Nephron progenitor cell (in vitro differentiated cells): ENCODE measurements at places on chromosomes 1 and 21.

GRCh38 chr1:233605205-233605604, 8.7 kb upstream of the KCNK1 start:
- DNase-seq: no peak

DNA sequence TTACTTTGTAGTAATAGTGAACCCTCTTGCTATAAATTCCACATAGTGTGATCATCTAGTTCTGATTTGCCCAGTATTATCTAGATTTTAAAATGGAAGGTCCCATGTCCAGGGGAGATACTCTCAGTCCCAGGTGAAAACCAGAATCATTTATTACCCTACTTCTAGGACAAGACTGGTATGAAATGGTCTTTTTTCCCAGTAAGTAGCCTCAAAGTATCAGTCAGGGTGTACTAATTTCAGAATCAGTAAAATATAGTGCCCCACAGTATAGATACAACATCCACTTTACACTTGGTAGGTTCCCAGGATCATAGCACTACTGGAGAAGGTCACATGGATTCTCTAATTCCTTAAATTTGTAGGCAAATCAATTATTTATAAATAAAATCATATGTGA, 318.3 kb downstream of the GRIK1 start:
- DNase-seq: no peak

DNA sequence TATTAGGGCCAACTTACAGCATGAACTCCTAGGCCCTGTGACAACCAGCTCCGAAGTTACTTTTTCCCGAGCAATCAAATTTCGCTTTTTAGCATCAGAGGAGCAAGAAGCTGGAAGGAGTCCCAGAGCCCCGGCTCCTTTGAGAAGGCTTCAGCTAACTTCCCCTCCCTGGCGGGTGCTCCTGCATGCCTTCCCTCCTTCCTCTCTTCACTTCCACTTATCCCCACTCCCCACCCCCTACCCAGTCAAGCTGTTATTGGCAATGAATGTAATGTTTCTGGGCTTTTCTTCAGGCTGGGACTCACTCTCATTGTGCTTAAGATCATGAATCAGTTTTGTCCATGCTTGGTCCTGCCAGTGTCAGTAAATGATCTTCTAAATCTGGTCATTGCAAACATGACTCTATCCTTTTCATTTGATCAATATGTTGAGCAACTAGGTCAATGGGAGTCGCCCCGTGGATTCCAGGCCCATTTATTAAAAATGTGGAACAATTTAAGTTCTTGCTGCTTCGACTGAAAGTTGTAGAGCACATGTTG, 94.5 kb upstream of the TSPAN2 start:
- no peak for DNase-seq

DNA sequence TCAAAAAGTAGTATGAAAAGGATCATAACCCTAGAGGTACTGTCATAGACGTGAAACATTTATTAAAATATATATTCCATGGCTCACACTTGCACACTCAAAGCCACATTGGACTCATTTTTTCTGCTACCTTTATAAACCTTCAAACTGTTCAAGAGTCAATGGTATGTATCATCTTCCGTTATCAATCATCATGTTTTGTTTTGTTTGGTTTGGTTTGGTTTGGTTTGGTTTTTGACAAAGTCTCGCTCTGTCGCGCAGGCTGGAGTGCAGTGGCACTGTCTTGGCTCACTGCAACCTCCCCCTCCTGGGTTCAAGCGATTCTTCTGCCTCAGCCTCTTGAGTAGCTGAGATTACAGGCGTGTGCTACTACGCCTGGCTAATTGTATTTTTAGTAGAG, 1.8 kb downstream of the IFNAR2 start:
- DNase-seq: no peak

DNA sequence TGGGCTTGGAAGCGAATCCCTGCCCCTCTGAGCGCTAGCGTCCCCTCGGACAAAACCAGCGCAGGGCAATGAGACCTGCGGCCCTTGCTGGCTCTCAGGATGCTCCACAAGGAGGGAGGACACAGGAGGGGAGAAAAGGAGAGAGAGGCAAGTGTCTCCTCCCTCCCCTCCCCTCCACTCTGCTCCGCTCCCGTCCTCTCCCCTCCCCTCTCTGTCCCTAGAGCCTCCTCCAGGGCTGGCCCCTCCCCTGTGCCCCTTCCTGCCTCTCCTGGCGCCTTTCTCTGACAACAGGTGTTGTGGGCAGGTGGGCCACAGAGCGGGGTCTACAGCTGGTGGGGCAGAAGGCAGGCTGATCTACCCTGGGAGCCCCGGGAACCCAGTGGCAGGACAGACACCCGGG, 35.2 kb downstream of the TP73 start:
- DNase-seq: no peak

- no peak for DNase-seq
Measured at GRCh38 chr1:201302163-201303152, 19.2 kb downstream of the PKP1 start.

GRCh38 chr1:212864201-212864600, 6.1 kb downstream of the FLVCR1 start:
- no peak for DNase-seq

GRCh38 chr1:39335216-39335615, 130.7 kb downstream of the MACF1 start:
- DNase-seq: no peak

DNA sequence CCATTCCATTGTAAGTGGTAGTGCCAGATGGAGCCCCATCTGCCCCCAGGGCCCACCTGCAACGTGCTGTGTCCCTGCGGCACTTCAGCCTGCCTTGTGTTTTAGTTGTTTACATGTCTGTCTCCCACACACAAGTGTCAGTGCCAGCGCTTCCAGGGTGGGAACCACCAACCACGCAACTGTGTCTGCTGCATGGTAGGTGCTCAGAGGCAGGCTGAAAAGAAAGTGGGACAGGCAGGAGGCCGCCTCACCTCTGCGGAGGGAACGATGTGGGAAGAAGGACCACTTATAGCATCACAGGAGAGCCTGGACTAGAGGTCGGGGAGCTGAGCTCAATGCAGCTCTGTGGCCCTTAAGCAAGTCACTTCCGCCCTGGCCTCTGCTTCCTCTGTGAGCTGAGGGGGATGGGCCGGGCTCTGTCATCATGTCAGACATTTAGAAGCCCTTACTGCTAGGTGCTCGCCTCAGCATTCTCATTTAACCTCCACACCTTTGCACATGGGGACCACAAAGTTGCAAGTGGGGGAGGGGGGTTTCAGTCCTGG, 17.9 kb downstream of the SLC9A1 start:
- no peak for DNase-seq

DNA sequence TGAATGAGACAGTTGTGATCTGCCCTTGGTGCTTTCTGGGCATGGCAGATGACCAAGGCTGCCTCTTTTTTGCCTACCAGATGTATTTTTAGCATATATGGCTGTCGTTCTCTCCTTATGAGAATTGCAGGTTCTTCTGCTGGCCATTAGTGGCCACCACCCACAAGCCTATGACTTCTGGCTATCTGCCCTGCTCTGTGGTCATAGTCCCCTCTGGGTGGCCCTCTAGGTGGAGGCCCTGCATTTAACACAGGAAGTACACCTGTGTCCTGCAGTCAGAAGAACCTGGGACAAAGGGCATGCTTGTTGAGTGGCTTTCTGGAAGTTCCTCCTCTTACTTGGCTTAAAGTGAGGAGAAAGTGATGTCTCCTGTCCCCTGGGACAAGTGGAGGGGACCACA, 6.5 kb downstream of the FCAMR start:
- no peak for DNase-seq

GRCh38 chr1:70667494-70668170, 256.6 kb downstream of the CTH start:
- DNase-seq: no peak

DNA sequence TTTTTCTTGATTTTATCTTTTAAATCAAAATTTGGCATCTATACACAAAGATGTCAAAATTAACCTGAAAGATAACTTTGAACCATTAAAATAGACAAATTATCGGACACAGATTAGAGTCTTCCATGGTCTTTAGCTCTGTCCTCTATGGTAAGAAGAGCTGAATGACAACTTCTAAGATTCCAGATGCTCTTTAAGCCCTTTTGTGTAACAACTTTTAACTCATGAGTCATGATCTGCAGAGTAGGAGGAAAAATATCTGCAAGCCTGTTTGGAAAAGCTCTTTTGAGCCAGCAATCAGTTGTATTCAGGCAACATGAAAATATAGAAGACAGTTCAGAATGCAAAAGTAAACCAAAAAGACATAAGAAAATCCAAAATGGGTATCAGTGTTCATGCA, 37.8 kb downstream of the TTC13 start:
- no peak for DNase-seq

- DNase-seq: no peak
Measured at GRCh38 chr1:87853576-87854351, 525.1 kb downstream of the LMO4 start.

- DNase-seq: no peak
Measured at GRCh38 chr21:27827972-27828371, 861.1 kb upstream of the ADAMTS5 start.

- DNase-seq: no peak
Measured at GRCh38 chr1:241077386-241078147, 279.4 kb downstream of the RGS7 start.

DNA sequence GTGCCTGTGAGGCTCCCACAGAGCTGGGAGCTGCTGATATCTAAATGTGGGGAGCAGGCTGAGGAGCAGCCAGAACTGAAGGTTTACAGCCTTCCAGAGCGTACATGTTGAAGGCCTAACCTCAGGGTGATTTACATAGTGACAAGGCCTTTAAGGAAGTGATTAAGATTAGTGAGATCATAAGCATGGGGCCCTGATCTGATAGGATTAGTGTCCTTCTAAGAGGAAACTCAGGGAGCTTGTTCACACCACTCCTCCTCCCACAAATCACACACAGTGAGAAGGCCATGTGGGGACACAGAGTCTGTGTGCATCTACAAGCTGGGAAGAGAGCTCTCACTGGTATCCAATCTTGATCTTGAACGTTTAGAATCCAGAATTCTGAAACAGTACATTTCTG, 92.3 kb upstream of the NBPF6 start:
- no peak for DNase-seq

- no peak for DNase-seq
Measured at GRCh38 chr1:213231795-213232231, 180.8 kb downstream of the RPS6KC1 start.
